Stimulated activated CD4-positive, alpha-beta T cell treated with anti-CD3 and anti-CD28 coated beads, Interleukin-4, amount 100 ng/mL, for 1 hour (primary cell): ENCODE measurements at places on chromosomes 13 and 19.

DNA sequence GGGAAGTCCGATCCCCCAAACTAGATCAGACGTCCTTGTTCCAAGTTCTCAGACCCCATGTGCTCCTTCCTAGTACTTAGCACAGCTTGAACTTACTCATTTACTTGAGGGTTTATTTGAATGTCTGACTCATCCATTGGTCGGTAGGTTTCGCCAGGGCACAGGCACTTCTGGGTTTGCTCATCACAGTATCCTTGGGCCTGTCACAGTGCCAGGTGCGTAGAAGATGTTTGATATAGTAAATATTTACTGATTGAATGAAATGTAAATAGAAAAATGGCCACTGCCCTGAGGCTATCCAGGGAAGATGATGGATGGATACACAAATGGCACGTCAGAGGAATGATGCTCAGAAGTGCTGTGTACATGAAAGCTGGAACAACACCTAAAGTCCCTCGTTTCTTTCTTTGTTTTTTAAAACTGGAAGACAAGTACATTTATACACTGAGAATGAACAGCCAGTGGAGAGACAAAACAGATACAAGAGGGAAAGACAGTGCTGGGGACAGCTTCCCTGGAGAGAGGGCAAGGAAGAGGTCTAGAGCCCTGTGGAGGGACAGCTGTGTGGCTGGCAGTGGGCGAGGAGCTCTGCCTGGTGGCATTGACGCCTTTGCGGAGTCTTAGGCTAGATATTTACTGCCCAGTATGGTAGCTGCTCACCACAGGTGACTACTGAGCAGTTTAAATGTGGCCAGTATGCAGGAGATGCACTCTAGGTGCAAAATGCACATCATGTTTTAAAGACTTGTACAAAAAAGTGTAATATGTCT is 31.2 kb upstream of the KL start:
- DNase-seq: no peak

GRCh38 chr13:73722120-73722519 is 412.1 kb downstream of the KLF12 start:
- no peak for DNase-seq

GRCh38 chr13:40657307-40657706 is 9.1 kb downstream of the FOXO1 start:
- DNase-seq: no peak

DNA sequence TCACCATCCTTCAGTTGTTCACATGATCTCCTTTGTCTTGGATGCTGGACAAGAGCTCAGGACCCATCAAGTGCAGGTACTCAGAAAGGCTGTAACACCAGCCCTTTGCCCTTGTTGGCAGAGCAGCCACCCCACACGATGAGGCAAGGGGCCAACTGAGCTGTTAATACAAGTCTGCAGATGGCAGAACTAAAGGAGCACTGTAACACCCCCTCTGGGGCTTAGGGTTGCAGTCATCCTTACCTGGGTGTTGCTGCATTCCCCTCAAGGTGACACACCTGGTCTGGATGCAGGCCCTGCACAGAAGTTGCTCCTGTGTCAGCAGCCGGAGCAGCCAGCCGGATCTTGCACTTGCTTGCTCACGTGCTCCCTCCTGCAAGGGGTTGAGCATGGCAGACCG is 52.0 kb downstream of the STARD13 start:
- no peak for DNase-seq

DNA sequence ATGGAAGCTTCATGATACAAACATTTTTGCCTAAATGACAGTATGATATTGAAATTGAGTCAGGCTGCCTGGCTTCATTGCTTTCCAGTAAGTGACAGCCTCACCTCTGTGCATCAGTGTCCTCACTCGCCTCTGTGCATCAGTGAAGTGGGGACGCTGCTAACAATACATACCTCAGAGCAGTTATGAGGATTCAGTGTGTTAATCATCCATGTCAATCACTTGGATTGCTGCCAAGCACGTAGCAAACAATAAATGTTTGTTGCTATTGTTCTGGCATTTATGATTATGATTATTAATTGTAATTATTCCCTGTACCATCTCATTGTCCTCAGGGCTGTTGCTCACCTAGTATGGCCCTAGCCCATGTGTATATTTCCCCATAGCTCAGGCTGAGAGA is 8.8 kb downstream of the PPP2R1A start:
- no peak for DNase-seq

DNA sequence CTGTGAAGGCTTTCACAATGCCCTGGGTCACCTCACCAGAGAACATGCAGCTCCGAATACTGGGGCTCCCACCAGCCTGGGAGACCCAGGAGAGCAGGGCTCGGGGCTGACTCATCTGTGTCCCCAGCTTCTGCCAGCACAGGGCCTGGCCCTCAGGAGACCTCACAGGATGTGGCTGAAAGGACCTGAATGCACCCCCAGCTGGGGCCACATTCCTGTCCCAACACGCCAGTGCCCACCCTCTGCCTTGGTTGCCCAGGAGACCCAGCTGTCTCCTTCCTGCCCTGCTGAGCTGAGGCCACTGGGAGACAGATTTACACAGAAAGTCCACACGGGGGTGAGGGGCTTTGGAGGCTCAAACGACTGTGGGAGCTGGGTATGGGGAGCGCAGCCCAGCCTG is 11.9 kb downstream of the BCAT2 start:
- no peak for DNase-seq

DNA sequence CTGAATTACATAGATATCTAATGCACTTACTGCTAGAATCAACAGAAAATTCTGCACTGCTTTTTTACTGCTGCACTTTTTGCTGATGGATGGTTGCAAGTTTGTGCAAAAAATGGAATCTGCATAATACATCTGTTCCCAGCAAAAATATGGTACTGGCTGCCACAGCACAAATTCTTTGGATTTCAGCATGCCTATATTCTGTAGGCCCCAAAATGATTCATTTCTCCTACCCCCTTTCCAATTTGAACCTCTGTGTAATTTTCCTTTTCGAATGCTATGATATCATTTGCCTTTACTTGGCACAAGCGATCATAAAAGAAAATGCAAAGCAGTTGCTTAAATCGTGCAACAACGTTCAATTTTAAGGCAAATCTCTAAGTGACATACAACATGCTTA is 524.2 kb upstream of the NBEA start:
- no peak for DNase-seq

DNA sequence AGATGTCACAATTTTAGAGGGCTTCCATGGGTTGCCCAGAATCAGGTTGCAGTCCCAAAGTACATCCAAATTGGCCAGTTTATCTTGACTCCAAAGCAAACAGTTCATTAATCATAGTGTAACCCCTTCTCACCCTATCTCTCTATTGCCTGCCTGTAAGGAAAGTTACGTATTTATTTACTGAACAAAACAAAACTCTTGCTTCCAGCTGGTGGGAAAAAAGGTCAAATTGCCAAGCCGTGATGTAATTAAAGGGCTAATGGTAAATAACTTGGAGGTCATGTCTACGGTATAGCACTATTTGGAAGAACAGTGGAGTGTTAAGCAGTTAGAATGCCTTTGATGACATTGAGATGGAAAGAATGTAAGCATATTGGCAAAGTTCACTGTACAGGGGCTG is 214.0 kb downstream of the DLEU7 start:
- DNase-seq: no peak

DNA sequence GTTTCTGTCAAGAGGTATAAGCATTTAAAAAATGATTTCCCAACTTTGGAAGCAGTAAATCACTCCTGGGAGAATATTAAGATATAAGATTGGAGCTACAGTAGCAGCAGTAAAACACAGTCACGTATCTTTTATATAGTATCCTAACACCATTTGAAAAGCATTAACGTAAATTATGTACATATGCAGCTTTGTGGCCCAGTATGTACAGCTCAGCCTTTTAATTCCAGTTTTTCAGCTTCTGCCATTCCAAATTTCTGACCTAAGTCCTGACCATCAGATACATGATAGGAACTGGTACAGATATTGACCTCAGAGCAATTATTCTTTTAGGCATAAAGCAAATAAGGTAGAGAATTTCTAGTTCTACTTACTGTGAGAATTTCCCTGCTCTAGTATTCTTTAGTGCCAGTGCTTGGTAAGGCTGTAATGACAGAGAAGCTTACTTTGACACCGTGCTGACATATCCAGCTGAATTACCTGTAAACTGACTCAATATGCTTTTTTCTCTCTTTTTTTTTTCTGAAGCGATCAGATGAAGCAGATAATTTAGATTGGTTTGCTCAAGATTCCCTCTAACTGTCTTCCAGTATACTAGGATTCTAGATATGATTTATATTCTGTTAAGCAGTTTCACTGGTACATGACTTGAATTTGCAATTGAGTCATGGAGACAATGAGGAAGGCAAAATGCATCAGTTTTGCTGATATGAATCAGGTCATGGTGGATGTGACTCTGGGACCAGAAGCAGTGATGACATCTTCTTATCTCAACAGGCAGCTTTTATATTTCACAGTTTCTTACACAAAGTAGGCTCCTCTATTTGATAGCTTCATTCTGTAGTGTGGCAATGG is 703.6 kb downstream of the SLITRK6 start:
- DNase-seq: no peak

- DNase-seq: no peak
Measured at GRCh38 chr19:35330475-35330874, 1.5 kb downstream of the CD22 start.

- no peak for DNase-seq
Measured at GRCh38 chr13:44601586-44601985, 25.5 kb upstream of the TSC22D1 start.

GRCh38 chr19:34124828-34125227 is 47.5 kb upstream of the LSM14A start:
- DNase-seq: no peak

DNA sequence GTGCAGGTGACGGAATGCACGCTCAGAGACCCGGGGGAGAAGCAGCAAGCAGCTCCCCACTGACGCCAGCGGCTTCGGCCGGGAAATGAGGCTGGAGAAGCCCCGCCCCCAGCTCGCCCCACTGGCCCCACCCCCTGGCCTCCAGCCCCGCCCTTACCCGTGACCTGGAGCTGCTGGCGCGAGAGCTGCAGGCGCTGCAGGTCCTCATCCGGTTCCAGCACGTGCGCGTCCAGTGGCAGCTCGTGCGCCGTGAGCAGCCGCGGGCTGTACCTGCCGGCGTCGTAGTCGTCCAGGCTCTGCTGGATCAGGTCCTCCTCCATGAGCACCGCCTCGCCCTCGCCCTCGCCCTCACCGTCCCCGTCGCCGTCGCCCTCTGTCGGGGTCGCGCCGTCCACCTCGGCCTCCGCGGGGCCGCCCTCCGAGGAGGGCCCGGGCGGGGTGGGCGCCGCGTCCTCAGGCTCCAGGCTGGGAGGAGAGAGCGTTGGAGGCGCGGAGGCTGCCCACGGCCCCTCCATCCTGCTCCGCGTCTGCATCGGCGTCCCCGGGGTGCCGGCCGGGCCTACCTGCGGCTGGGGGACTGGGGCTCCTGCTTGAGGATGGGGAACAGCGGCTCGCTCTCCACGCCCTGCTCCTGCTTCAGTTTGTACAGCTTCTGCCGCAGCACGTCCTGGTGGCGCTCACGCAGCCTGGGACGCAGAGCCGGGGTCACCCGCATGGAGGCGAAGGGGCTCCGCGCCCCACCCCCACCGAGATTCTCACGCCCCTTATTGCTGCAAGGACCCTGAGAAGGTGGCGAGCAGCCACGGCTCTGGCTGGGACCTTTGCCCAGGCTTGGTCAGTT is 6.4 kb upstream of the TBXA2R start:
- no peak for DNase-seq

- no peak for DNase-seq
Measured at GRCh38 chr19:40726279-40726678, 9.4 kb downstream of the ITPKC start.

- peak; percentile 87 for DNase-seq
Measured at GRCh38 chr13:113724780-113725315, 34.2 kb upstream of the TMEM255B start.

- no peak for DNase-seq
Measured at GRCh38 chr19:46639358-46640182, 3.6 kb upstream of the GNG8 start.

DNA sequence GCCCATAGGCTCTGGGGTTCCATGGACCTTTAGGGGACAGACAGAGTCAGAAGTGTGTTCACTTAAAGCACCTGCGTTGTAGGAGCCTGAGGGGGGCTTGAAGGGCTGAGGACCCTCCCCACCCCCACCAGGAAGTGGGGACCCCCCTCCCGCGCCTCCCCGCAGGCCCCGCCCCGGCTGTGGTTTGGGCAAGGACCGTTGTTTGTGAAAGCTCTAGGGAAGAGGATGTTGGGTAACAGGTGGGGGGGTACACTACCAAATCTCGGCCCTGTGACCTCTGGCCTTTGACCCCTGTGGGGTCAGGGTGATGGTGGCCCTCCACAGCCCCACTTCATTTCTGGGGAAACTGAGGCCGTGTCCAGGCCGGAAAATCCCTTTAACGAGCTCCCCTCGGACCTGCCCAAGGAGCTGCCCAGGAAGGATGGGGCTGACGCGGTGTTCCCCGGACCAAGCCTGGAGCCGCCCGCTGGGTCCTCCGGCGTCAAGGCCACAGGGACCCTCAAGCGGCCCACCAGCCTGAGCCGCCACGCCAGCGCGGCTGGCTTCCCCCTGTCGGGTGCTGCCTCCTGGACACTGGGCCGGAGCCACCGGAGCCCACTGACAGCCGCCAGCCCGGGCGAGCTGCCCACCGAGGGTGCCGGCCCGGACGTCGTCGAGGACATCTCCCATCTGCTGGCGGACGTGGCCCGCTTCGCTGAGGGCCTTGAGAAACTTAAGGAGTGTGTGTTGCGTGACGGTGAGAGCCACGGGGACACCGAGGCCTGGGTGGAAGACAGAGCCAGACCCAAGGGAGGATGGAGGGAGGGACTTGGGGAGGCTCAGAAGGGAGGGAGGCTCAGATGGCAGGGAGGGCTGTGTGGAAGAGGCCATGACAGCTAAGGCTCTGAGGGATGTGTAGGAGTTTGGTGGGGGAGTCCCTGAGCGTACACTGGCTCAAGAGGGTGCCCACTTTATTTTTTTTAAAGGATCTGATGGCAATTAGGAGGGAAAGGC is 1.3 kb downstream of the ARHGAP45 start:
- peak; percentile 57 for DNase-seq

DNA sequence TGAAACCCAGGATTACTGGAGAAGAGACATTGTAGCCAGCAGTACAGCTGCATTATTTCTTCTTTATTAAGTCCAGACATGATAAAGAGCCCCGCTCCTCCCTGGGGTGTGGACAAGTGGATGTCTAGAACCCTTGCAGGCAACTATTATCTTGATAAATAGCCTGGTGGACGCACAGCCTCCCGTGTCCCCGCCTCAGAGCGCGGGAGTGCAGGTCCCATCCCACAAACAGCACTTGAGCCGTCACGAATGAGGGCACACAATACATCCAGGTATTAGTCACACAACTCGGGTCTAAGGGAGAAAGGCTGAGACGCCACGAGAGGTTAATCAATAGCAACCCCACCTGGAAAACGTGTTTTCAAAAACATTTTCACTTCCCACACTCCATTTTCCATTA is 213.2 kb upstream of the SOX1 start:
- no peak for DNase-seq

GRCh38 chr19:10412257-10412977 is 7.9 kb upstream of the PDE4A start:
- no peak for DNase-seq

DNA sequence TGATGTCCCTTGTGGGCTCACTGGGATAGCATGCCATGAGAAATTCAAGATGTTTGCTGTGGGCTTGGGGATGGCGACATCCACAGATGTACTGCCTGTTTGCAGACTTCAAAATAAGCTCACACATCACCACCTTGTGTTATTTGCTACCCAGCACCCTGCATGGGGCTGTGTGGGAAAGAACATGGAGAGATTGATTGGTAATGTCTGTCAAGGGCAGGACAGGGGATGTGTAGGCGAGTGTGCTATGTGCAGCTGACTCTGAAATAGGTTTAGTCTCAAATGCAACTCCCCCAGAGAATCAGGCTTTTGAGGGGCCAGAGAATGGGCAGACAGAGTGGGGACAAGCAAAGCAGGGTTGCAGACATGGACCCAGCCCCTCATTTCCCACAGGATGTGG is 24.7 kb downstream of the PNPLA6 start:
- DNase-seq: no peak
